ENCODE measurements at places on chromosomes 4 and X.

DNA sequence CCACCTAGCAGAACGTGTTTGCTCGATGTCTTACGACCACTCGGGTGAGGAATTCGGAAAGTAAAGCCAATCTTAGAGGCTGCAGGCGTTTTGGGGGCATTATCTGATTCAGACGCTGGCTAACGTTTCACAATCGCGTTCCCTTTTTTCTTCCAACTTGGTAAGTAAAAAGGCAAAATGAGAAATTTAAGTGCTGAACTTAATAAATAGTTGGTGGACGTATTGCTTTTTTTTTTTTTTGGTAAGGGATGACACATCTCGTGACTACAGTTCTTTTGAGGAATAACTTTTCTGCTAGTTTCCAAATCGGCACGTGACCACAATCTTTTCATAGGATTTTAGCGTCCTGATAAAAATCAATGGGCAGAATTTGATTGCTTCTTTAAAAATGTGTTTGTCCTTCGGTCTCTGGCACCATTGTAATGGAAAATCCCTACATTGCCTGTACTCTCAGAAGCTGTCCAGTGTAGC, 848 bp downstream of the RAB9A start:
- peak overlapping the region; percentile 91 for H3K4me3 ChIP-seq
- no peaks in the 10 kb centered on the region for H3K27me3 ChIP-seq
- peaks cover 81% of the 10 kb centered on the region for H3K4me1 ChIP-seq
- H3K36me3 ChIP-seq = peaks cover 15% of the 10 kb centered on the region
- DNase-seq = no peak
- peak overlapping the region; percentile 97 for H3K27ac ChIP-seq

DNA sequence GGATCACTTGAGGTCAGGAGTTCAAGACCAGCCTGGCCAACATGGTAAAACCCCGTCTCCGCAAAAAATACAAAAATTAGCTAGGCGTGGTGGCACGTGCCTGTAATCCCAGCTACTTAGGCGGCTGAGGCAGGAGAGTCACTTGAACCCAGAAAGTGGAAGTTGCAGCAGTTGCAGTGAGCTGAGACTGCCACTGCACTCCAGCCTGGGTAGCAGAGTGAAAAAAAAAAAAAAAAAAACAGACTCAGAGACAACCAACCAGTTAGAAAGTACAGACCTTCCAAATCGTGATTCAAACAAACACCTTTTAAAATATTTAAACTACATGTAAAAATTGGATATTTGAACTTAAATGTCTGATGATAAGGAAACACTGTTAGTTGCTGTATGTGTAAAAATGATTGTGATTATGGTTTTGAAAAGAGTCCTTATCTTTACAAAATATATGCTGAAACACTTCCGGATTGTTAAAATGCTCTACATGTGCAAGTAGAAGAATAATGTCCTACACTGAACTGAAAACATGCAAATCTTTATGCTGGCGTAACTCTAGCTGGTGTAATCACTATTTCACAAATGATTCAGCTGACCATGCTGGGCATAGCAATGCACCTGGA, 37.8 kb downstream of the SH3KBP1 start:
- DNase-seq = no peak
- H3K4me1 ChIP-seq = peaks cover 46% of the 10 kb centered on the region
- H3K27ac ChIP-seq = peak overlapping the region; percentile 27
- H3K4me3 ChIP-seq = no peak overlapping the region

DNA sequence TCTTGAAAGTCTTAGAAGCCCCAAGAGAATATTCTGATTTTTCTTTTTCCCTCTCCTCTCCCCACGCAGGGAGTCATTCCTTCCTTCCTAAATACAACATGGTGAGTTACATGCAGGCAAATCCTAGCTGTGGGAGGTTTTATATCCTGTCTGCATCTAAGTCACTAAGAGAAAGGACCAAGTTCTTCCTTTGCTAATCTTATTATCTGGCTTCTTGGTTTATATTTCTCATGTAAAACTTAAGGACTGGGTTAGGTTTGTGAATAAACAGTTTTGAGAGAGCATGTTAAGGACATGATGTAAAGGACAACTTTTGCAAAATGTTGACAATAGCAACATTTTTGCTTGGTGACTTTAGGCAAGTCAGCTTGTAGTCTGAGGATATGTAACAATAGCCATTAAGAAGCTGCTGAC, 5.1 kb upstream of the CXCL9 start:
- no peaks in the 10 kb centered on the region for H3K36me3 ChIP-seq
- no peaks in the 10 kb centered on the region for H3K4me1 ChIP-seq
- DNase-seq = no peak
- no peak overlapping the region for H3K4me3 ChIP-seq
- H3K27me3 ChIP-seq = peaks cover 3% of the 10 kb centered on the region

DNA sequence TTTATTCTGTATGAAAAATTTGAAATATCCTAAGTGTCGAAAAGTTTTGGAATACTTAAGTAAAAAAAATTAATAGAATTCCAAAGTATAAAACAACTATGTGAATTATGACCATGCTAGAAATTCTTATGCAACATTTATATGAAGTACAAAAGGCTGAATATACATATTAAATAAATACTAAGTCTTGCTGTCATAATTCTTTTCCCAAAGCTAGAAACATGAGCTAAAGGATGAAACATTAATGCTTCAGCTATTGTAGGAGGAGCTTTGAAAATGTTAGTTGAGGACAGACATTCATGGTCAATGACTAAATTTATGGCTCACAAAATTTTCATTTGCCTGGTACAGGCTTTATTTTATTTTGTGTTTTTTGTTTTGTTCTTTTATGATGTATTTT, 207.3 kb downstream of the GABRB1 start:
- H3K27ac ChIP-seq = no peak overlapping the region
- DNase-seq = no peak
- H3K27me3 ChIP-seq = no peaks in the 10 kb centered on the region
- H3K36me3 ChIP-seq = no peaks in the 10 kb centered on the region

- peak overlapping the region; percentile 96 for H3K27ac ChIP-seq
- H3K27me3 ChIP-seq = no peaks in the 10 kb centered on the region
- peaks cover 21% of the 10 kb centered on the region for H3K36me3 ChIP-seq
- DNase-seq = no peak
- no peak overlapping the region for H3K4me3 ChIP-seq
These were observed 138.3 kb downstream of the SH3KBP1 start for GRCh38 chrX:19748896-19749680.

- no peak overlapping the region for H3K27ac ChIP-seq
- H3K4me3 ChIP-seq = no peak overlapping the region
- no peaks in the 10 kb centered on the region for H3K36me3 ChIP-seq
- DNase-seq = no peak
These were observed 97.5 kb upstream of the CXXC4 start for GRCh38 chr4:104592183-104592582.

- no peak for DNase-seq
- no peak overlapping the region for H3K27ac ChIP-seq
- H3K36me3 ChIP-seq = no peaks in the 10 kb centered on the region
- H3K27me3 ChIP-seq = no peaks in the 10 kb centered on the region
These were observed 298.1 kb upstream of the TRPC5 start for GRCh38 chrX:112380541-112381278.

DNA sequence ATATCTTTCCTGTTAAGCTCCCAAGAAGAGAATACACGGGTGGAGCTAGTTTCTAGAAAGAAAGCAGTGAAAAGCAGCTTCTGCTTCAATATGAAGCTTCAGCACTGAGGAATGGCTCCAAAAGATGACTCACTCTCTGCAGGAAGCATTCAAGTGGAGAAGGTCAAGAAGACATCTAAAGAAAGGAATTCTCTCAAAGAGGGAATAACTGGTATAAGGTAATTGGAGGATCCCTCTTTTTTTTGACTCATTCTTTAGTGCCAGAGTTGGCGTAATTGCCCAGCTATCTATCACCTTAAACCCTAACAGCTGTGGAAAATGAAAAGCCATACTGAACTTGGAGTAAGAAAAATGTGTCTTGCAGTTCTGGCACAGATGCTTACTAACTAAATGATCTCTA, 3.5 kb downstream of the EDA2R start:
- H3K36me3 ChIP-seq = no peaks in the 10 kb centered on the region
- no peak overlapping the region for H3K27ac ChIP-seq
- peaks cover 7% of the 10 kb centered on the region for H3K4me1 ChIP-seq
- H3K27me3 ChIP-seq = peaks cover 2% of the 10 kb centered on the region

DNA sequence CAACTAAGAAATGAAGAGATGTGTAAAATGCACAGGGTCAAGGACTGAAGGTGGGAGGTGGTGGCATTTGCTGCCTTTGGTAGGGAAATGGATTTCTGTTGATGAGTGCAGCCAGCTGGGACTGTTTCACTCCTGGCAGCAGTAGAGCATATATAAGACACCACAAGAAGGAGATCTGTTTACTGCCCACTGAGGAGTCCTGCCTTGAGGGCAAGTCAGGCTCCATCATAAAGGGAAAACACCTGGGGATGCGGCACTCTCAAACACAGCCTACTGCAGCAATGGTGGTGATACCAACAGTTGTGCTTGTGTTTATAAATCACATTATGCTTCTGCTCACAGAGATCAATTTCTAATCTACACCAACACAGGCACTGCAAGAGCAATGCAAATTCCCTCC, 222.1 kb downstream of the TACR3 start:
- no peaks in the 10 kb centered on the region for H3K27me3 ChIP-seq
- H3K27ac ChIP-seq = no peak overlapping the region
- H3K4me1 ChIP-seq = peaks cover 4% of the 10 kb centered on the region
- DNase-seq = no peak
- no peak overlapping the region for H3K4me3 ChIP-seq

GRCh38 chrX:101442085-101442484, 34.1 kb downstream of the HNRNPH2 start:
- H3K4me1 ChIP-seq = no peaks in the 10 kb centered on the region
- H3K27ac ChIP-seq = no peak overlapping the region
- H3K36me3 ChIP-seq = peaks cover 31% of the 10 kb centered on the region

- peaks cover 11% of the 10 kb centered on the region for H3K4me1 ChIP-seq
- H3K27ac ChIP-seq = no peak overlapping the region
- H3K4me3 ChIP-seq = no peak overlapping the region
- no peaks in the 10 kb centered on the region for H3K36me3 ChIP-seq
- no peak for DNase-seq
These were observed 114.8 kb downstream of the BCOR start for GRCh38 chrX:39982948-39983347.

DNA sequence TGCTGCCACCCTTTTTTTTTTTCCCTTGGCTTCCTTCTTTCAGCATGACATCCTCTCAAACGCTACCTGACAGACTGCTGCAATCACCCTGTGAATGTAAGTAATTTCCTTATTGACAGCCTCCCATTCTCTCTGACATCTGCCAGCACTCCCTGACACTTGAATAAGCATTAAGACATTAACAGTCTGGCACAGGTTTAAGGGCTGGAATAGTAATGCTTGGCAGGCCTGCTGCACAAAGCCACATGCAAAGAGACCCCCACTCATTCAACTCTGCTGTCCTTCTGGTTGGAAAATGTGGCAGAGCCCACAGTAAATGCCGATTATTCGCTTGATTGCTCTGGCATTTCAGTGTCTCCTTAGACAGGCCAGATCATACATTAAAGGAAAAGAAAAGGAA, 28.1 kb upstream of the RASGEF1B start:
- no peak for DNase-seq
- H3K27me3 ChIP-seq = no peaks in the 10 kb centered on the region
- H3K4me3 ChIP-seq = no peak overlapping the region
- peaks cover 50% of the 10 kb centered on the region for H3K4me1 ChIP-seq

- H3K4me3 ChIP-seq = no peak overlapping the region
- DNase-seq = no peak
- peaks cover 7% of the 10 kb centered on the region for H3K27me3 ChIP-seq
- no peaks in the 10 kb centered on the region for H3K36me3 ChIP-seq
- no peak overlapping the region for H3K27ac ChIP-seq
- H3K4me1 ChIP-seq = peaks cover 2% of the 10 kb centered on the region
These were observed 217.5 kb upstream of the GYPA start for GRCh38 chr4:144357975-144358374.

DNA sequence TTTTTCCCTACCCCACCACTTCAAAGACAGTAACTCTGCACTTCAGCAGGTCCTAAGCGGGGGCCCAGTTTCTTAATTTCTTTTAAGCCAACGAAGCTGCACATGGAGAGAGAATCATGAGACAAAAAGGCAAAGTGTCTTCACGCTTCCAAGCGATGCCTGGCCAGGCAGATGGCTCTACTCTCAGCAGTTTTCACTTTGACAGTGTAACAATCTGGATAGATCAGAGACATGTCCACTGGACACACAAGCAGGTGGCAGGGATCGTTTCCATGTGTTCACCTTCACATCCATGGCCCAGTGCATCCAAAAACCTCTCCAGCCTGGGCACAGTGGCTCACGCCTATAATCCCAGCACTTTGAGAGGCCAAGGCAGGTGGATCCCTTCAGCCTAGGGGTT, 27.8 kb downstream of the PPP2R2C start:
- H3K4me3 ChIP-seq = no peak overlapping the region
- H3K36me3 ChIP-seq = no peaks in the 10 kb centered on the region
- no peaks in the 10 kb centered on the region for H3K4me1 ChIP-seq
- H3K27me3 ChIP-seq = no peaks in the 10 kb centered on the region

DNA sequence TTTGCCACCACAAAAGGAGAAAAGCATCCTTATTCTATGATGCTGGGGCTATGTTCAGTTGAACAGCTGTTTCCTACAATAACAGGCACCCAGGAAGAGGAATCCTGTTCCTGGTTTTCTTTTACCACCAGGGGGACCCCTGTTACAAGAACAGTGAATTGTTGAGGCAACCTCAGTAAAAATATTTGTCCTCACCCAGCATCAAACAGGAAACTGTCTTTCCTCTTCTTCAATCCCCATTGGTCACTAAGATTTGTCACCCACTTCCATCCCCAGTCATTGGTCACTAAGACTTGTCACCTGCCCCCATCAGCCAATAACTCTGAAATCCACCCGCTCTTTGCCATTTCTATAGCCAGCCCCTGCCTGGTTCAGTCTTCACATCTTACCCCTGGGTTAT, 143.5 kb upstream of the GALNT7 start:
- H3K4me3 ChIP-seq = no peak overlapping the region
- no peaks in the 10 kb centered on the region for H3K27me3 ChIP-seq
- no peaks in the 10 kb centered on the region for H3K4me1 ChIP-seq
- H3K27ac ChIP-seq = no peak overlapping the region

DNA sequence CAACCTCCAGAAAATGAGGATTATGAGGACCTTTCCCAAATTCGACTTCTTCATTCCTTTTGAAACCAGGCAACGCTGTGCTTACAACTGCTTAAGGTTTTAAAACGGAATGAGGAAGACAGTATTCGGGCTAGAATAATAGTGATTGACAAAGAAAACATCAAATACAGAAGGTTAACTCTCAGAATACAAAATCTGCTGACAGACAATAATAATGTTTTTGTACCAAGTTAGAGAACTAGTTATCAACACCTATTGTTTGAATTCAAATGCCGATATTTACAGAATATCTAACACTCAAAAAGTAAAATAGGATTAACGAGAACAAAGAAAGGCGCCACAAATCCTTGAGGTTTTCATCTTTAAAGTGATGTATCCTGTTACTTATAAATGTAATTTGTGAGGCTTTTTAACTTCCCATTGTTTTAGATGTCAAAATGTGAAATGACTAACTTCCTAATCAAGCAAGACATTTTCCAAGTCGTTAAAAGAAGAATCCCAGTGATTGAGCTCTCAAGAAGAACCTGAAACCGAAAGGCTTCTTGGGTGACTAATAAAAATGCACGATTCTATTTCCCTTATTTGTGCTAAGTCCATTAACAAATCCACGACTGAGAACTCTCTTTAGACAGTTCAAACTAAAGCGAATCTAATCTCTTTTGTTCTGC, 118.3 kb downstream of the SORBS2 start:
- H3K27me3 ChIP-seq = peaks cover 3% of the 10 kb centered on the region
- H3K4me1 ChIP-seq = no peaks in the 10 kb centered on the region
- no peak overlapping the region for H3K4me3 ChIP-seq
- no peak for DNase-seq
- H3K27ac ChIP-seq = no peak overlapping the region
- H3K36me3 ChIP-seq = no peaks in the 10 kb centered on the region

Measured in activated naive CD8-positive, alpha-beta T cell treated with anti-CD3 and anti-CD28 coated beads, Interleukin-2, amount 50 U/mL, for 24 hours (primary cell).